ENCODE measurements at places on chromosomes 7 and 10. TPM values are rescaled to one million over a fixed set of nuclear protein-coding genes. Genes with fewer than 3 reads are reported as not detected.

- no peak for DNase-seq
Observed at GRCh38 chr10:113959383-113959760, 84.3 kb upstream of the ADRB1 start.

- no peak for DNase-seq
Observed at GRCh38 chr10:113127261-113127900, 177.3 kb downstream of the TCF7L2 start.

GRCh38 chr10:29394321-29394932, 105.6 kb downstream of the LYZL1 start:
- DNase-seq, result no peak

- DNase-seq, result no peak
Observed at GRCh38 chr10:71045204-71045809, 156.9 kb upstream of the PCBD1 start.

GRCh38 chr7:93015101-93015778, 102.5 kb downstream of the SAMD9 start:
- no peak for DNase-seq

Gene ARL4A
- total RNA-seq, result 21.2 TPM
